ENCODE measurements at places on chromosomes 6 and 20.

- DNase-seq = no peak
These were observed 4.6 kb upstream of the SFT2D1 start for GRCh38 chr6:166346965-166347364.

- peak; percentile 49 for DNase-seq
These were observed 100.5 kb upstream of the BTN3A2 start for GRCh38 chr6:26264547-26264946.

DNA sequence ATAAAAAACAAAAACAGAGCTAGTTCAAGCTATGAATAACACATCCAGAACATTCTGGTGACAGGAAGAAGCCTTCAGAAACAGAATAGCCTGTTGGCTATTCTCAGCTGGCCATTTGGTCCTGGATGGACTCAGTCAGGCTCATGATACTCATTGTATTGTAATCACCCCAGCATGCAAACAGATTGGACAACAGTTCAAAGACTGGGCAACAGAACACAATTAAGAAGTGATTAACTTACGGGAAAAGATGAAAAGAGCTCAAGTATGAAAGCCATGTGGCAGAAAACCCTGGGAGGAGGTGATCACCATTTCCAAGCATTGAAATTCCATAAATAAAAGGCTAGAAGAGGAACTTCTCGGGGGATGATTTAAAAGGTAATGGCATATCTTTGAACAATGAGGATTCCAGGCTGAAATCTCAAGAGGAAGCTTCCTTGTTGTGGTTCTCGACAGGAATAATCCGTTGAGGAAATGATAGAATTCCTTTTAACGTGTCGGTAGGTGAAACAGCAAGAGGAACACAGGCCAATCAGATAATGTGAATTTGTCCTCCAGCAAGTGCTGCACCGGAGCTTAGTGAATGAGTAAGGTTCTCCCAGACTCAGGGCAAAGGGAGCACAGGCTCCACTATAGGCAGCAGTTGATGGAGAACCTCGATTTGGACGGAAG lies 172.4 kb downstream of the BCAS1 start:
- DNase-seq = peak; percentile 62

GRCh38 chr6:100479179-100480035 lies 14.7 kb upstream of the SIM1 start:
- peak; percentile 55 for DNase-seq

GRCh38 chr6:168884646-168885086 lies 369.0 kb downstream of the THBS2 start:
- peak; percentile 79 for DNase-seq

DNA sequence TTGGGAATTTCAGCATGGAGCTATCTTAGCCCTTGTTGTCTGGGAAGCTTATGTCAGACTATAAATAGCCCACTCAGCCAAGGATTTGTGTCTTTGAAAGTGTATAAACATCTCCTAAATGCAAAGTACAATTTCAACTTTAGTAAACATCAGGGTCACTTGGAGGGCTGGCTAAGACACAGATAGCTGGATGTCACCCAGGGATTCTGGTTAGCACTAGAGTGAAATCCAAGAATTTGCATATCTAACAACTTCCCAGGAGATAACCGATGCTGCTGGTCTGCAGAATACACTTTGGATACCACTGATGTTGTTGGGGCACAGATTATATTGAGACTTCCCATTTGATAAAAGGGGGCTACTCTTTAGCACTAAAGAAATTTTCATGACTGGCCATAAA lies 130.9 kb downstream of the PAX1 start:
- DNase-seq = no peak

DNA sequence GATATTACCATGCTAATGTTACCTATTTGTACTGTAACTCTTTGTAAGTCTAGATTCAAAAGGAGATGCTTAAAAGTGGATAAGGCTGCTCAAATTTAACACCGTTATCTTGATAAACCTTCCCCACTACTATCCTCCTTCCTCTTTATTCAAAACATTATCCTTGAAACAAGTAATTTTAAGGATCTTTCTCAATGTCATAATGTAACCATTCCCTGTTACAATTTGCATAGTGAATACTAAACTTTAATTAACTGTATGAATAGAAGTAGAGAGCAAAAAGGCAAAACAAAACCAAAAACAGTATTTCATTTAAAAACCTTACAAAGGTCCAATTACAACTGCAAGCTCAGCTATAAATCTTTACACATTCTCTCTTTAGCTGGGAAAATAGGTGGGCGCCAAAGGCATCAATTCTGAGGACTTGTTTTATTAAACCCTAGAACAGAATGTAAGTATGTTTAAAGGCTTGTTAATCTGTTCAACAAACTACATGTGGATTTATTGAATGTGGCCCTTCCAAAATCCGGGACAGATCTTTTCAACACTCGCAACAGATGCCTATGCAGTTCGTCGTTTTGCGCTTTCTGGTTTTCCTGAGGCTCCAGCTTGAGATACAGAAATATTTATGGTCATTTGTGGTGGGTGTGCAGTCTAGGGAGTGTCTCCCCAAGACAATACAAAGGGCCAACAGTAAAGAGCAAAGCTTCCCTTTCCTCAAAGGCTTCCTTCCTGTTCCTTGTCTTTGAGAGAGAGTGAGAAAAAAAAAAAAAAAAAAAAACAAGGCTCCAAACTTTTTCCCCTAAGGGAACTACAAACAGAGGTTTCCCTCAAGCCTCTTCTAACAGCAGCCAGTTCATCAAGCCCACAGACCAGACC lies 15.1 kb downstream of the KIF13A start:
- no peak for DNase-seq

- DNase-seq = peak; percentile 97
These were observed at the start of gene CEP85L for GRCh38 chr6:118651282-118652050. CEP85L (minus strand) TSS chr6:118651591; CDS start chr6:118651269, 322 bp downstream.

DNA sequence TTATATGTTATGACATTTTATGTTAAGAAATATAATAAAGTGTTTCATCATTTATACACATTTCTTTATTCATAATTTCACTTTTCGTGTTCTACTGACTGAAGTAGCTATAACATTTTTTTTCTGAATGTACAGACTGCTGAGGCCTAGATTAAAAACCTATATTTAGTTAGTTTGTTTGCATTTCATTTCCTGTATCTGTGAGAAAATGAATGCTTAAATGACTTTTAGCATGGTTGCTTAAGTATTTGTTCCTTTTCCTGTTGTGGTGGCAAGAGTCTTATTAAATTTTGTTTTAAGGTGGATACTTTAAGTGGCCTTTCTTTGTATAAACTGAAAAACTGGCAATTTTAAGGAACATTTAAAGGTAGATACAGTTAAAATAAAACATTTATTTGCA lies 779.7 kb upstream of the MAN1A1 start:
- no peak for DNase-seq

DNA sequence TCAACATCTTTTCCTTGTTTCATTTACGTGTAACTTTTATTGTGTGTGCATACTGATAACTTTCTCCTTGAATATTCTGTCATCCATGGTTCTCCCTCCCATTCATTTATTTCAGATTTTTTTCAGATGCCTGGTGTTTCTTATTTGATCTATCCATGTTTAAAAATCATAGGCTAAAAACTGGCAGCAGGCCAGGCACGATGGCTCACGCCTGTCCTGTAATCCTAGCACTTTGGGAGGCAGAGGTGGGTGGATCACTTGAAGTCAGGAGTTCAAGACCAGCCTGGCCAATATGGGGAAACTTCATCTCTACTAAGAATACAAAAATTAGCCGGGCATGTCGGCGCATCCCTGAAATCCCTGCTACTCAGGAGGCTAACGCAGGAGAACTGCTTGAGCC lies 31.1 kb downstream of the ABT1 start:
- DNase-seq = no peak

- no peak for DNase-seq
These were observed 221.0 kb downstream of the NFATC2 start for GRCh38 chr20:51321343-51322163.

GRCh38 chr6:167558246-167559177 lies 233.6 kb downstream of the TTLL2 start:
- no peak for DNase-seq

DNA sequence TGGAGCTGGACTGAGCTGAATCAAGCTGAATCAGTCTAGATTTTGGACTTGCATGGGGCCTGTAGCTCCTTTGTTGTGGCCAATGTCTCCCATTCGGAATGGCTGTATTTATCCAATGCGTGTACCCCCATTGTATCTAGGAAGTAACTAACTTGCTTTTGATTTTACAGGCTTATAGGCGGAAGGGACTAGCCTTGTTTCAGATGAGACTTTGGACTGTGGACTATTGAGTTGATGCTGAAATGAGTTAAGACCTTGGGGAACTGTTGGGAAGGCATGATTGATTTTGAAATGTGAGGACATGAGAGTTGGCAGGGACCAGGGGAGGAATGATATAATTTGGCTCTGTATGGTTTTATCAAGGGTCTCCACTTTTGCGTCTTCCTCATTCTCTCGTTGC lies 3.0 kb upstream of the TMEM170B start:
- no peak for DNase-seq

- DNase-seq = no peak
These were observed 36.9 kb downstream of the ARHGAP18 start for GRCh38 chr6:129672881-129673631.

DNA sequence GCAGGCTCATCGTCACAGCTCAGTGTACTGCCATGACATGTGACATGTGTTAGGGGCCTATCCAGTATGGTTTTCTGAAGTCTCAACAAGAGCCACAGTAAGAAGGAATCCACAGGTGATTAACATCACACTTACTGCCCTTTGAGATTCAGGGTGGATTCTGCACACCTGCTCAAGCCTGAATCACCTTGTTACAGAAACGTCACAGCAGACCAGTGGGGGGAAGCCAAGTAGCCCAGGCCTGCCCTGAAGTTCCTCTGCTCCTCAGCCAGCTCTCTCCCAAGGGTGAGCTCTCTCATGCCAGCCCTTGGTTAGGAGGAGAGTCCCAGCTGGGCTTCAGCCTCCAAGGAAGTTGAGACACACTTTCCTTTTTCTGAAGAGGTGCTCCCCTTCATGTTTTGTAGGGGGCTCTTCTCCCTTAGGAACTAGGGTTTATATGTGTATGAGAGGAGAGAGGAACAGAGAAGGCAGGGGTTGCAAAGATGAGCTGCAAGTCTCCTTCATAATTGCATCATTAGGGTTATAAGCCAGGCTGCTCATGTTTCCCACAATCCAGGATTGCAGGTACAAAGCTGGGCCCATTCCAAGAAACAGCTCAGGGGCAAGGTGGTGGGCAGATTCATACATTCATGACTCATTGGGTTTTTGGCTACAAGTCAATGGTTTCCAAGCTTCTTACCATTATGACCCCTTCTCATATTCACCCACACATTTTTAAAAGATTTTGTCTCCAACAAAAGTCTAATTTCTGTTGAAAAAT lies 11.6 kb downstream of the GSS start:
- no peak for DNase-seq

- DNase-seq = no peak
These were observed 34.3 kb downstream of the ISM1 start for GRCh38 chr20:13255356-13255755.

GRCh38 chr6:123263981-123264380 lies 267.9 kb downstream of the CLVS2 start:
- no peak for DNase-seq

GRCh38 chr20:9889270-9889981 lies 50.5 kb upstream of the PAK5 start:
- no peak for DNase-seq

DNA sequence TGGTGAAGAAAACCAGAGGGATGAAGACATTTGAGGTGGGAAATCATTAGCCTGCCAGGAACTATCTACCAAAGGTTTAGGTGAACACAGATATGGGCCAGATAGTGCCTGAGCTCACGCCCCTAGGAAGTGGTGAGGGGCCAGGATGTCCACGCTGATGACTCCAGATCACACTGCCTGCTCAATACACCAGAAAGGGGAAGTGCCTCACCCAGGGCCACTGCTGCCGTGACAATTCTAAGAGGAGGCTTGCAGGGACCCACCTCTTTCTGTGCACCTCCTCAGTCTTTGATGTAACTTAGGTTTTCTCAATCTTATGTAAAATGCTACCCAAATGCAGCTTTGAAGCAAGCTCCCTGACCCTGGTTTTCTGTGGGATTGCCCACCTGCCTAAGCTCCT lies 5.4 kb upstream of the RAB44 start:
- DNase-seq = no peak

GRCh38 chr6:30881392-30882203 lies 2.7 kb upstream of the DDR1 start:
- DNase-seq = peak; percentile 23

DNA sequence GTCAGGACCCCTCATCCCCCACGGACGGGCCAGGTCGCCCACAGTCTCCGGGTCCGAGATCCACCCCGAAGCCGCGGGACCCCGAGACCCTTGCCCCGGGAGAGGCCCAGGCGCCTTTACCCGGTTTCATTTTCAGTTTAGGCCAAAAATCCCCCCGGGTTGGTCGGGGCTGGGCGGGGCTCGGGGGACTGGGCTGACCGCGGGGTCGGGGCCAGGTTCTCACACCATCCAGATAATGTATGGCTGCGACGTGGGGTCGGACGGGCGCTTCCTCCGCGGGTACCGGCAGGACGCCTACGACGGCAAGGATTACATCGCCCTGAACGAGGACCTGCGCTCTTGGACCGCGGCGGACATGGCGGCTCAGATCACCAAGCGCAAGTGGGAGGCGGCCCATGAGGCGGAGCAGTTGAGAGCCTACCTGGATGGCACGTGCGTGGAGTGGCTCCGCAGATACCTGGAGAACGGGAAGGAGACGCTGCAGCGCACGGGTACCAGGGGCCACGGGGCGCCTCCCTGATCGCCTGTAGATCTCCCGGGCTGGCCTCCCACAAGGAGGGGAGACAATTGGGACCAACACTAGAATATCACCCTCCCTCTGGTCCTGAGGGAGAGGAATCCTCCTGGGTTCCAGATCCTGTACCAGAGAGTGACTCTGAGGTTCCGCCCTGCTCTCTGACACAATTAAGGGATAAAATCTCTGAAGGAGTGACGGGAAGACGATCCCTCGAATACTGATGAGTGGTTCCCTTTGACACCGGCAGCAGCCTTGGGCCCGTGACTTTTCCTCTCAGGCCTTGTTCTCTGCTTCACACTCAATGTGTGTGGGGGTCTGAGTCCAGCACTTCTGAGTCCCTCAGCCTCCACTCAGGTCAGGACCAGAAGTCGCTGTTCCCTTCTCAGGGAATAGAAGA lies 978 bp downstream of the HLA-A start:
- DNase-seq = no peak

- no peak for DNase-seq
These were observed 86.5 kb downstream of the LYRM4 start for GRCh38 chr6:5174244-5174643.

DNA sequence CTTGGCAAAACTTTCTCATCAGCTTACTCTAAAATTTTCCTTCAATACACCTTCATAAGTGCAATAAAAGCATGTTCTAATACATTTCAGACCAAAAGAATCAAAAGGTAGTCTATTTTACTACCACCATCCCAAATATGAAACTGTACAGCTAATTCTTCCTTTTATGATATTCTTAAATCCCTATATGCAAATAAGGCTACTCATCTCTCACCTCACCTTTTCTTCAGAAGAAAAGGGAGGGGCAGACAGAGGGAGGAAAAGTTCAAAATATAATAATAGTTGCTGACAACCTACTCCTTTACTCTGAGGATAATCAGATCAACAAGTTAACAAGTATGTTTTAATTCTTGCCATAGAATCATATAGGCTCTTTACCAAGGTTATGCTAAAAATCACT lies 7.4 kb downstream of the C6orf120 start:
- DNase-seq = no peak

- no peak for DNase-seq
These were observed 414.7 kb downstream of the PTPRT start for GRCh38 chr20:42775037-42775436.

All from neural progenitor cell (in vitro differentiated cells).